ENCODE measurements at places on chromosomes 1 and 21.

GRCh38 chr1:40405812-40406211 lies 32.3 kb downstream of the SMAP2 start:
- no peak for DNase-seq

GRCh38 chr1:3543076-3544039 lies 68.0 kb downstream of the MEGF6 start:
- DNase-seq = no peak

DNA sequence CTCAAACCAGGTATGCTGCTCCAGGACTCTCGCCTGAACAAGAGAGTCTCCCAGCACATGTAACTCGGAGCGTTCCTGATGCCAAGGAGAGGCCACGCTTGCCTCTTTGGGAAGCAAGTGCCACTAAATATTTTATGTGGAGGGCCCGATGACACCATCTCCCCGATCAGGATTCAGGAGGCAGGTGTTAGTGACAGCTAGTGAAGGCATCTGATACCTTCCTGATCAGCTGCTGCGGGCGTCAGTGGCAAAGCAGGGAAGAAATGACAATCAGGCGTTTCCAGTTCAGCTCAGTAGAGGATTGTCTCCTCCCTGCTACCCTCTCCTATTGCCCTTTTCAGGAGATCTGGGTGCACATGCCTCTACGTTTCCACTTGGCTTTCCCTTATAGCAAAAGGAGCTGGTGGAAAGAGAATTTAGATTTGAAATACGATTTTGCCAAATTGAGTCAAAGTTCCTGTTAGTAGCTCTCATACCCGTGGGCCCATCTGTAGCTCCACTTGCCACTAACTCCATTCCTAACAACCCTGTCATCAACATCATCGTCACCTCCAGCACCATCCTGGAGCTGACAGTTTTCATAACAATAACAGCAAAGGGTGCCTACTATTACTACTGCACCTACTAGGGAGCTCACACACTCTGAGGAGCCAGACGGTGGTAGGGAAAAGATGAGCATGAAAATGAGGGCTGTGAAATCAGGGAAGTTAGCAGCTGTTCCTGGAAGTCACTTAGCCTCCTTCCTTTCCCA lies 21.6 kb downstream of the PLXNA2 start:
- no peak for DNase-seq

GRCh38 chr1:99645699-99646531 lies at the start of gene PALMD:
Gene PALMD (plus strand): TSS chr1:99646113. CDS start chr1:99646318, 205 bp downstream.
- DNase-seq = no peak

DNA sequence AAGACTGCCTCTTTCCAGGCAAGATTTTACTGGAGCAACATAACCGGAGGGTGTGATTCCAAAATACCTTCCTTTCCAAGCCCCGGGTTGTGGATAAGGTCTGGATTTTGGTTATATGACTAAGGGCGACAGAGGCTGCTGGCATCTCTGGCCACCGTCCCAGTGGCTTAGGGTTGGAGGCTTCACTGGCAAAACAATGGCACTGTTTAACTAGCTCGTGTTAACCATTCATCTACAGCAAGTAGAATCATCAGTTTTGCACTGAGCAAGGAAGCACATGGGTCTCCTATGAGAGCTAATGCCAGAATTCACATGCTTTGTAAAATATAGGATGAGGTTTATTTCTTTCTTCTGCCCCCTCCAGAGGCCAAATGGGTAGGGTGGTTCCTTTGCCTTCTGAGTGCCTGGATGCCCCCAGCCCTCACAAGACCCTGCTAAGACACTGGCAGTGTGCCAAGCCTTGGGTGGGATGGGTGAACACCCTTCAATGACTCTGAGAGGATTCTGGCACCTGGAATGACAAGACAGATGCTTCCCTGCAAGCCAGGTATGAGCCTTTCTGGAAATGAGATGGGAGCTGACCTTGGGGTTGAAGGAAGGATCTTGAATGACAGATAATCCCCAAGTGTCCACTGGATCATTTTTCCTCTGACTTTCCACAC lies 36.8 kb downstream of the DHCR24 start:
- no peak for DNase-seq

GRCh38 chr1:56564615-56565014 lies 14.7 kb downstream of the PLPP3 start:
- no peak for DNase-seq

- DNase-seq = no peak
Observed at GRCh38 chr1:45198185-45198584, 8.2 kb downstream of the ZSWIM5 start.

DNA sequence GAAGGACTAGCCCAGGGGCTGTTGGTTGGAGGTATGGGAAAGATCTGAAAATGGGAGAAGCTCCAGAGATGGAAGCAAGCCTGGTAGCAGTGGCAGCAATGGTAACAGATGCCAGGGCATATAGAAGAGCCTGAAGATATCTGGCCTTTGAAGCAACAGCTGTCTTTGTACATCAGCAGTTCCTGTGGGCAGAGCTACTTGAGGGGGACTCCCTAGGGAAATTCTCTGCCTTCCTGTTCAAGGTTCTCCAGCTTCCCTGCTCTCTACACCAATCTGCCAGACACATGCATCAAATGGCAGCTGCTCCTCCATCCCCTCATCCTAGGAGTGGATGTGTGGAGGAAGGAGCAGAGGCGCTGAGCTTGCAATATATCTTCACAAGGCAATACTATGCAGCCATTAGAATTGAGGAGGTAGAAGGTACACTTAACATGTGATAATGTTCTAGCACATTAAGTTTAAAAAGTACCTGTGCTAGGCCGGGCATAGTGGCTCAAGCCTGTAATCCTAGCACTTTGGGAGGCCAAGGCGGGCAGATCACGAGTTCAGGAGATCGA lies 2.2 kb downstream of the TMEM35B start:
- DNase-seq = no peak

All from activated CD4-positive, alpha-beta T cell treated with anti-CD3 and anti-CD28 coated beads, Interleukin-2, amount 50 U/mL, for 16 hours (primary cell).